ENCODE measurements at places on chromosomes 11 and 22.
A peak's percentile ranks its signal among the peaks of the same experiment; 100 is the strongest.

DNA sequence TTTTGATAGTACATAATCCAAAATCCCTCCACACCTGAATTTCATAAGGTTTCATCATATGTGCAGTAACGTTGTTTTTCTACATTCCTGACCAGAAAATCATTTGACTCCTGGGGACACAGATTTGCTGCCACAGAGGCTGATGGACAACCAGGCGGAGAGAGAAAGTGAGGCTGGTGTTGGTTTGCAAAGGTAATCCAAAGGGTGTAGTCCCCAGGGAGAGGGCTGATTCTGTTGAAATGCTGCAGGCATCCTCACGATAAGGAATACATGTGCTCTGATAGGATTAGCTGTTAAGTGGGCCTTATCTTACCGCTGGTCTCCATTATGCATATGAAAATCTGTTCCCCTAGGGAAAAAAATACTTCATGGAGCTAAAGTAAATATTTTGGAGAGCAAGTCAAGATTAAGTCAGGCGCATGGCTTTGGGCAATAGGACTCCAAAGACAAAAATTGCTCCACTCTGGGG is 8.1 kb downstream of the APOL6 start:
- no peak for DNase-seq

GRCh38 chr11:117572671-117573070 is 224.3 kb downstream of the DSCAML1 start:
- no peak for DNase-seq

DNA sequence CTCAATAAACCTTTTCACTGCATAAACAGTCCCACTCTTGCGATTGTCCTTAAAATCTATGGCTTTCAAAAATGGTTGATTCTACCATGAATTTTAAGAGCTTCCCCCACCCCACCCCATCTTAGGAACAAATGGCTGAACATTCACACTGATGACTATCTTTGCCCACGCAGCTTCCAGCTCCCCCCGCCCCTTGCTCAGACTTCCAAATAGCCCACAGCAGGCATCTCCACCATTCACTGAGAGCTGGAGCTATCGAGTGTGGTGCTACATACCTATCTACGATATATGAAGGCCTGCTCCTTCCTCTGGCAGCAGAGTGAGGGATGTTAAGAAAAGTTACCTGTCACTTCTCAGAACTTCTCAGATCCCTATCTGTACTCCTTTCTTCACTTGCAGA is 26.7 kb downstream of the EIF3F start:
- DNase-seq, result no peak

- no peak for DNase-seq
Observed at GRCh38 chr22:41799486-41800347, 762 bp upstream of the CCDC134 start.

- peak; percentile 40 for DNase-seq
Observed at GRCh38 chr11:114762408-114762807, 84.1 kb downstream of the NXPE2 start.

DNA sequence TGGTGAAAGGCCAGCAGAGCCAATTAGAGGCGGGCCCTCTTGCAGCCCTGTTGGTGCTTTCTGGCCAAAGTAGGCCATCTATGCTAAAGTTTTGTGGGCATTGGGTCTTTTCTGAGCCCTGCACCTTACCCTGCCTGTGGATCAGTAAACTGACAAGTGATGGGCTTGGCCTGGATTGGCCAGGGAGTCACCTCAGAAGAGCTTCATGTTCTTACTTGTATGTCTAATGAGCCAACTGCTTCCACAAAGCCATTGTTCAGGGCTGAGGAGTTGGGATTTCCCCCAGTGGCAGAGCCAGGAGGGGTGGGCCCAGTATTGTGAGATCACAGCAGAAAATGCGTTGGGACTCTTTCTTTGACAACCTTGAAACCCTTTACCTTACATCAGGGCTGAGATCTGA is 90.4 kb downstream of the CWC15 start:
- DNase-seq, result no peak

GRCh38 chr11:107182978-107183377 is 164.7 kb upstream of the GUCY1A2 start:
- no peak for DNase-seq

DNA sequence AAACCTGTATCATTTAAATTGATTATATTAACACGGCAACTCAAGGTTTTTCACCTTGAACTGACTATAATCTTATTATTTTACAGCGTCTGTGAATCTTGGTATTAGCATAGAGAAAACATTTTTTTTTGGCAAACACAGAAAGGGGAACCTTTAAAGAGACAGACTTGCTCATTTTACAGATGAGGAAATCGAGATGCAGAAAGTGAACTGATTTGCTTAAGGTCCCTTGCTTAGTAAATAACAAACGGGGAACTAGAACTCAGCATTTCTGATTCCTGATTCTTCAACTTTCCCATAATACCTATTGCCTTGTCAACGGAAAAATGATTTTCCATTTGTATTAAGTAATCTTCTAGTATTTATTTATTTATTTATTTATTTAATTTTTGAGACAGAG is 33.2 kb upstream of the CECR2 start:
- DNase-seq, result no peak

GRCh38 chr11:32056438-32056837 is 34.4 kb upstream of the RCN1 start:
- no peak for DNase-seq

GRCh38 chr22:38745676-38746460 is 9.9 kb downstream of the SUN2 start:
- DNase-seq, result no peak

GRCh38 chr11:115168686-115169085 is 335.5 kb downstream of the CADM1 start:
- DNase-seq, result no peak

DNA sequence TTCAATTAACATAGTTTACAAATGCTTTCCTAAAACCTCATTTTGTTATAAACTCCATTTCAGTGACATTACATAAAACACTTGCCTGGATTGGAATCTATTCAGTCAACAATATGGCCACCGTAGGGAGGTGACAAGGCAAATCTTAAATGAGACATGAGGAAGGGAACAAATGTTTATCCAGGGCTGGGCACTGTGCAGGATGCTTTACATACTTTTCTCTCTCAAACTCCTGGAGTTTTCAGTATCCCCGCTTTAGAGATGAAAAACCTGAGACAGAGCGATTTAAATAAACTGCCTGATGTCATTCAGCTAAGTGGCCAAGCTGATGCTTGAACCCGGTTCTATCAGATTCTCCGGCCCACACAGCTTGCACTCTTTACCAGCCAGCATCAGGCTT is 259.9 kb downstream of the CADM1 start:
- no peak for DNase-seq

DNA sequence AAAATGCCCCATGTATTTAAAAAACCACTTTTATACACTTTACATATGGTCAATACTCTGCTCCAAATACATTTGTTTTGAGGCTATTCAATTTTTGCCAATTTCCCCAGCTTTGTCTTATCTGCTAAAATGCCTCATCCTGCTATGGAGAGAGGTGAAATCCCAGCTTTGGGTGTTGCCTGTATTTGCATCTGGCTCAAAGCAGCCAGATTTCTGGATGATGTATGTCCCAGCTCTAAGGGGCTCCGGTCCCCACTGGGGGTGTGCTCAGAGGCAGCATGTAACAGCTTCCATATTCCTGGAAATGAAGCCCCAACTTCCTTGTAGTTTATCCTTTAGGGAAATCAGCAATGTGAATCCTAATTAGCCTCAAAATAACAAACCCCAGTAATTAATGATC is 59.5 kb downstream of the WT1 start:
- DNase-seq, result no peak

GRCh38 chr11:89347071-89347470 is 144.1 kb downstream of the NOX4 start:
- no peak for DNase-seq

GRCh38 chr11:5293028-5293427 is 8.7 kb downstream of the OR51B4 start:
- DNase-seq, result no peak

- DNase-seq, result no peak
Observed at GRCh38 chr11:6778518-6778917, 4.3 kb upstream of the OR2AG1 start.

DNA sequence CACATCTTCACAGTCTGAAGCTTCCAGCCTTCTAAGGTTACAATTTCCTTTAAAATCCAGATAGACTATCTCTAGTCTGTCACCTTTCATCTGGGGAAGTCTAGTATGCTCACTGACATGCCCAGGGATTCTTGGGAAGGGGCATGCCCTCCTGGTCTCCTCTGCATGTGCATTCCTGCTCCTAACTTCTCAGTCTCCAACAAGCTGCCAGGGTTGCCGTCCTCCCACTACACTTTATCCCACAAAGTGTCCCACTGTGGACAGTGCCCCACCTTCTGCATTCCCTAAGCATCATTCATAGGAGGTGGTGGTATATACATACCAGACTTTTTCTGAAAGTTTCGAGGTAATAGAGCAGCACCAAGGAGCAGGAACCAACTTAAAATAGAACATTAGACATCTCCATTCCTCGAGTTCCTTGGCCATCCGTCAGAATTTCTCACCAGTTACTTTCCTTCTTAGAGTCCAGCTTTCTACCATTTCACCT is 28.7 kb downstream of the EIF3F start:
- no peak for DNase-seq

GRCh38 chr22:32389685-32390084 is 22.4 kb downstream of the RTCB start:
- DNase-seq, result no peak

DNA sequence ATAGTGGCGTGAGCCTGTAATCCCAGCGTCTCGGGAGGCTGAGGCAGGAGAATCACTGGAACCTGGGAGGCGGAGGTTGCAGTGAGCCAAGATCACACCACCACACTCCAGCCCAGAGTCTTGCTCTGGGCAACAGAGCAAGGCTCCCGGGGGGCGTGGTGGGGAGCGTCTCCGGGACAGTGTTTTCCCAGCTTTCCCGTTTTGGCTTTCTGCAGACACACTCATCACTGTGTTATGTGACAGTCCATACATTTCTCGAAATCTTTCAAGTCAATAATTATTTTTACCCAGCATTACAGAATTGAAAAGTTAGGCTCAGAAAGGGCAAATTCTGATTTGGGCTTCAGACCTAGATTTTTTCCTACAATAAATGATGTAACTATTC is 31.7 kb downstream of the NEAT1 start:
- DNase-seq, result no peak

GRCh38 chr22:41952713-41953112 is 763 bp downstream of the SMIM45 start:
- DNase-seq, result no peak

- no peak for DNase-seq
Observed at GRCh38 chr11:130181295-130182272, 22.0 kb downstream of the ST14 start.

DNA sequence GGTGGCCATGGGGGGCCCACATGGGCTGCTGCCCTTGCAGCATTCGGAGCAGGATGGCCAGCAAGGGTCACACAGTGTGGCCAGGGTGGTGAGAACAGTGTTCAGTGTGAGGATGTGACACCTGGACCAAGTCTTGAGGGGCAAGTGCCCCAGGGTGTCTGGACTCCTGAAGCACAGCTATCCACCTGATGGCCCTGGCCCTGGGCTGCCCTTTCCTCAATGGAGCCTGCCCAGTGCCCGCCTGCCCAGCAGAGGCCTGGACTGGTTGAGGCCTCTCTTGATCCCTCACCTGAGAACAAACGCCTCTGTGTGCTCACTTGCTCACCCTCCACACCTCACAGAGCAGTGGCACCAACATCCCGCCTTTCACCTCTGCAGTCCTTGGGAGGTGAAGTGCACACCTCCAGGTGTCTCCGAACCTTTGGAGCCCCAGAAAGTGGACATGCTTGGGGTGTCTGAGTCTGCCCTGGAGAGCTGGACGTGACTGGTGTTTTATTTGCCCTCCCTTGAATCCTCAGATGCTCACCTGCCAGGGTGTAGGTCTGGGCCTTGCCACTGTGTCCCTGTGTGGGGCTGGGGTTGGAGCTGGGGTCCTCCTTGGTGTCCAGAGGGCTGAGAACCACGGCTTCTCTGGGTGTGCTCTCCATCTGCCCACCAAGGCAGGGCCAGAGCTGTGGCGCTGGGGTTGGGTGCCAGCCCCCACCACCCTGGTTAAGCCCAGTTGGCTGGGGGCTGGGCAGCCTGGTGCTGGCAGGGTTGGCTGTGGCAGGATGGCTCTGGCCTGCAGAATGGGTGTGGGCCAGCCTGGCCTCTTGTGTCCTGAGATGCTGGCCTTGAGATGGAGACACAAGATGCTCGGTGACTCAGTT is 3.8 kb upstream of the MUC2 start:
- DNase-seq, result no peak

GRCh38 chr11:79242616-79243015 is 198.2 kb downstream of the TENM4 start:
- DNase-seq, result no peak

GRCh38 chr11:116190861-116191260 is 581.9 kb downstream of the BUD13 start:
- DNase-seq, result no peak

- no peak for DNase-seq
Observed at GRCh38 chr22:29301716-29302401, 4.6 kb upstream of the GAS2L1 start.

GRCh38 chr11:134579724-134580609 is 167.9 kb upstream of the B3GAT1 start:
- DNase-seq, result no peak

GRCh38 chr11:23226331-23227077 is 366.2 kb upstream of the CCDC179 start:
- no peak for DNase-seq

DNA sequence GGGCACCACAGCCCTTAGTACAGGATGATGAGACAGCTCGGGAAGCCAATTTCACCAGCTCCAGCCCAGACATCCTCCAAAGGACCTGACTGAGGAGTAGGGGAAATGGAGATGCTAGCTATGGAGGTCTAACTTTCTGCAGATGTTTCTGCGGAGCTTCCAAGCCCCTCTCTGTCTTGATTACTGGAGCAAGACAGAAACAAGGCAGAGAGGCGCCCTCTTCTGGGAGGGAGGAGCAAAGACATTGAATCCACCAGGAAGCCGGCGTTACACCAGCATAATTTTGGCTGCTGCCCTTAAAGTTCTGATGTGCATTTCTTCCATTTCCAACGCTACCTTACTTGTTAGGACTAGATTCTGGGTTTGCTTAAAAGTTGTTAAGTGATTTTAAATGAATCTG is 107.3 kb upstream of the HSD17B12 start:
- peak; percentile 32 for DNase-seq

DNA sequence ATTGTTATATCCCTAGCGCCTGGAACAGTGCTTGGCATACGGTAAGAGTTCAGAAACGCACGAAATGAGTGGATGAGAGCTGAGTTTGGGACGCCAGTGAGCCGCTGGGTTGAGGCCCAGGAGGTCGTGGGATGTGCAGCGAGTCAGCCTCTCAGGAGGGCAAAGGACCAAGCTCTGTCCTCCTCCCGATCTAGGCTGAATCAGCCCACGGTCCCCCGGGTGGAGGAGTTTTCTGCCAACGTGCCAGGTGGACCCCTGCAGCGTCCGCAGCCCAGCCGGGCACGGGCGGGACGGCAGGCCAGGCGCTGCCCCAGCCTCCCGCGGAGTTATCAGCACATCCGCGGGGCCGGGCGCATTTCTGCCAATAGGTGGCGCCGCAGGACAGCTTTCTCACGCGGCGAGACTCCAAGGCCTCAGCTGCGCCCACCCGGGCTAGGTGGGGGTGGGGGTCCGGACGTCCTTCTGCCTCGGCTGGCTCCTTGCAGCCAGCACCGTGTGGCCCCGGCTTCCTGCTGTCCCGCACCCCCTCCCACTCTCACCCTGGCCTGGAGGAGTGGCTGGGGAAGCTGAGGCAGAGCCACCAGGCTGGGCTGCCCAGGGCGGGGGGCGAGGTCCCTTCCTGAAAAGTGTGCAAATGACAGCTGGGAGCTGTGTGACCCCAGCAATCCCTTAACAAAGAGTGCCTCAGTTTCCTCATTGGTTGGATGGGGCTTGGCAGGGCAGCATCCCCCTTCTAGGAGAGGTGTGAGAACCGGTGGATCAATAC is 2.2 kb upstream of the RPS19BP1 start:
- peak; percentile 60 for DNase-seq
